ENCODE measurements at places on chromosomes 5 and 9.

GRCh38 chr9:115941561-115942315 lies 211.9 kb upstream of the PAPPA start:
- DNase-seq = no peak

GRCh38 chr5:95937607-95938152 lies 24.0 kb downstream of the ELL2 start:
- DNase-seq = no peak

DNA sequence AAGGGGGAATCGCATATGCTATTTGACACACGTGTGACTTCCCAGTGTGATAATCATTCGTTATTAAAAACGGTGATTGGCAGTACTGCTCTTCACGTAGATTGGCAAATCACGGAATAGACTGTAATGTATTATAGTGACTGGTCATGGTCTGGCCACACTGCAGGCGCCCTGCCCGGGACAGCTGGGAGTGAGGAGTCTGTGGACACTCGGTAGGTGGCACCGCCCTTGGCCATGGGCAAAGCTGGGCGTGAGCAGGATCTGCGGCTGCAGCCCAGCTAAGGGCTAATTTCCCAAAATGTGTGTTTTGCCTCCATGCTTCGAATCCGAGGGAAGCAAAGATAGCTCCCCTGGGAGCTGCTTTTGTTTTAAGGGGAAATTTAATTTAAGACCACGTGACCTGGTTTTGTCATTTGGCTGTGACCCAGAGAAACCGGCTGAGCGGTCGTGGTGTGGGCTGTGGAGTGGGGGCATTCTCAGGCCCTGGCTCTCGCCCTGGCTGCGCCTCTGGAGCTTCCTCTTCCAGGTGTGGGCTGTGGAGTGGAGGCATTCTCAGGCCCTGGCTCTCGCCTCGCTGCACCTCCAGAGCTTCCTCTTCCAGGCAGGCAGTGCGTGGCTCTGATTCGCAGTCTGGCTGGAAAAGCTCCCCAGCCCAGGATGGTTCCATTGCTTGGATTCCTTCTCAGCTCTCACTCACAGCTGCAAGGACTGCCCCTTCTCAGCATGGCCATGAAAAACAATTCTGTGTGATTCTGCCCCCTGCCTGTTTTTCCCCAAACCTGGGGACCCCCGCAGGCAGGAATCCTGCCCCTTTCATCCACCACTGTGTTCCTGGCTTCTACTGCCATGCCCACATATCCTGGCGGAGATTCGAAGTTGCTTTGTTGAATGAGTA lies 131.1 kb downstream of the OLFM1 start:
- DNase-seq = no peak

DNA sequence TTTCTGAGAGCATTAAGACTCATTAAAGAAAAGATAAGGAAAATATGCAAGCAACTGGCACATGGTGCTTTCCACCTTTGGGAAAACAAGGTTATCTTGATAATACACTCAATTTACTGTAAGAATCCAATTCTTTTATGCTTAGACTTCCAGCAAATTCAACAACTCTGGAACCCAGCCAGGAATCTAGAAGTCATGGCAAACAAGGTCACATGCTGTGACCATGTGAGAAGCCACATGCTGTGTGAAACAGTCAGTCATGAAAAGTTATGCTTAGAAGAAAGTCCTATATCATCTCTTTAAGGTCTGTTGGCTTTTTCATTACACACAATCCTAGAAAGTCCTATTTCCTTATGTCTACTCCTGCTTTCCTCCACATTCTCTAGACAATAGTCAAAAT lies 581.8 kb upstream of the C9orf72 start:
- DNase-seq = no peak

Data from cerebellar nuclear complex (tissue), 1 donor.